Coronary artery (tissue), 2 donors: ENCODE measurements at places on chromosomes 3 and 15.

DNA sequence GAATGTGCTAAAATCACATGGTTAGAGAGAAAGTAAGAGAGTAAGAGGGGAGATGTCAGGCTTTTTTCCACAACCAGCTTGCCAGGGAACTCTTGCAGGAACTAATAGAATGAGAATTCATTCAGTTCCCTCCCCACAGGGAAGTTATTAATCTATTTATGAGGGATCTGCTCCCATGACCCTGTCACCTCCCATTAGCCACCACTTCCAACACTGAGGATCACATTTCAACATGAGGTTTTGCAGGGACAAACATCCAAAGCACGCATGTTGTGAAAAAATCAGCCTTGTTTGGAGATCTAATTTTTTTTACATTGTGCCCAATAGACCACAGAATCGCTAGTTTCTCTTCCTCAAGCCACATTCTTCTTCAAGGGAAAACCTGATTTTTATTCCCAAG, 904.0 kb downstream of the TBL1XR1 start:
- DNase-seq = no peak

- DNase-seq = no peak
Measured at GRCh38 chr15:24678485-24678884, 2.9 kb downstream of the NPAP1 start.

- DNase-seq = no peak
Measured at GRCh38 chr3:141578202-141578973, 91.6 kb downstream of the RASA2 start.

DNA sequence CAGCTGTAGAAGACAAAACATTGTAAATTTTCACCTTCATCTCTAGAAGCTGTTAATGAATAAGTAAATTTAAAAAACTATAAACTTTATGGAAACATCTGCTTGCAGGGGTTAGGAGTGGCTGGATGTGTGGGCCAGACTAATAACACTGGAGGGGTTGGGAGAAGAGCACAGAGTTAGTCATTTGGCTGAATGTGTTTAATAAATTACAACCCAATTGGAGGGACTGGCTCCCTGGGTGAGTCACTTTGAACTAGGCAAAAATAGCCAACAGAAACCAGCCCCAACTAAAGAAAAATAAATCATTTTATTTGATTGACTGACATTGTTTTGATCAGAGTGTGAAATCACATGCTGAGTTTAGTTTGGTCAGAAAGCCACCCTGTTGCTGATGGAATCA, 21.8 kb downstream of the DGKG start:
- no peak for DNase-seq

DNA sequence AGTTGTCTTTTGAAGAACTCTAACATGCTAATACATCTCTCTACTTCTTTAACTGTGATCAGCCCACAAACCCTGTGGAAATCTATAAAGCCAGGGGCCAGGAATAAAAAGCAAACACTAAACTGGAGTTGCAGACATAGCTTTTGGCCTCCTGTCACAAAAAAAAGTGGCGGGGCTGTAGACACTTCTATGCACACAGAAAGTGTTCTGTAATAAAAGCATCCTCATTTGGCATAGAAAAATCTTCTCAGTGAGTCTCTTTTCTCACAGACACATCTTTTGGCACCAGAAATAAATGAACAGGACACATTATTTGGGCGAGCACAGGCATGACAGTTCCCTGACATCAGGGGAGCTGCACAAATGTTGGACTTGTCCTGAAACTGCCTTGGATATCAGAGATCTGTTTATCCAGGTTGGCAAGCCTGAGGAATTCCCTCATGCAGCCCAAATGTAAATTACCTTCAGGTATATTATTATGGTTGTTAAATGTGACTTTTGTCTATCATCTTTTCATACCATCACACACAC, 355.4 kb downstream of the FGF12 start:
- no peak for DNase-seq

DNA sequence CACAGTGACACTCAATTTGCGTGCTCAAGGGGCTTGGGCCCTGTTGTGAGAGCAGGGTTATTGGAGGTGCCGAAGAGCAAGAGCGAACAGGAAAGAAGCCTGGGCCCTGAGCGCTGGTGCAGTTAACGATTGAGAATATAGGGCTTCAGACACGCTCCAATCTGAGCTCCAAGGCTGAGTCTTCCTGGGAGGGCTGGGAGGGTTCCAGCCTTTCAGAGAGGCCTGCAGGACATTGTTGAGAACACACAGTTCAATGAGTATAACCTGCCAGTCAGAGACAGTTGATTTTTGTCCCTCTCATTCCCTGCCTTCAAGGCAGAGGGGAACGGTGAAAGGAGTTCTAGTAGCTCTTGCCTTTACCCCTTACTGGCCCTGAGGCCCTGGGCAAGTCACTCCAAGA, 47.3 kb downstream of the GLDN start:
- DNase-seq = no peak

DNA sequence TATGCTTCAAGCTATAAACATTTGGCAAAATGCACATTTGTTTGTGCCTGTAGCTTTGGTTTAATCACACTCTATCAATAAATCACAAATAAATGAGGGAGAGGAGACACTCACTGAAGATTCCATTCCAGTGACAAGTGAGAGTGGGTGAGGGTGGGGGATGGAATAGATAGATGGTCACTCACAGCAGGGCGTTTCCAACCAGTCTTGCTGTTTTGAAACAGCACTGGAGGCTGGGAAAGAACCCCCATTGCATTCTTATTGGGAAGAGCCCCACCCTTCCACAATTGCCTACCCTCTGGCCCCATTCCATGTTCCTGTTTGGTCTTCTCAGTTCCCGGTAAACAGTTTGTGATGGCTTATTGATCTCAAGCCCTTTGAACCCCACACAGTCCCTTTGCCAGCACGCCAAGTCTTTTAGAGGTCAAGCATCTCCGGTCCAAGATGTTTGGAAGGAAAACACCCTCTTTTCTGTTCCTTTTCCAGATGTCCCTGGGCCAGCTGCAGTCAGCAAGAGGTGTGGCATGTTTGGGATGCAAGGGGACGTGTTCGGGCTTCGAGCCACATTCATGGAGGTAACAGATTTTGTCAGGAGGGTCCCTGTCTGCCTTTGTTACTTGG, 30.7 kb downstream of the LMCD1 start:
- no peak for DNase-seq

DNA sequence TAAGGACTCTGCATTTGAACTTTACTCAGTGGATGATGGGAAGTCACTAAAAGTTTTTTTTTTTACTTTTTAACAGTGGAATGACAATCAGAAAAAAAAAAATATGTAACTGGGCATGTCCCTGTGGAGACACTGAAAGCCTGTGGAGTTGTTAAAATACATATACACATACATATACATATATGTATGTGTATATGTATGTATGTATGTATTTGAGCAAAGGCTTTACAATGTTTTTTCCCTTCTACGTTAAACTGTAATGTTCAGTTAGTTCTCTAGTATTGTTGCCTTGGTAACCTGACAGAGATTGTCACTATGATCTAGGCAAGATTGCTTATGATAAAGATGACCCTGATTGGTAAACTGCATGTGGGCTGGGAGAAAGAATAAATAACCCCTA, 30.3 kb downstream of the NSUN3 start:
- DNase-seq = no peak

- no peak for DNase-seq
Measured at GRCh38 chr15:75123395-75123794, 78.3 kb upstream of the C15orf39 start.

DNA sequence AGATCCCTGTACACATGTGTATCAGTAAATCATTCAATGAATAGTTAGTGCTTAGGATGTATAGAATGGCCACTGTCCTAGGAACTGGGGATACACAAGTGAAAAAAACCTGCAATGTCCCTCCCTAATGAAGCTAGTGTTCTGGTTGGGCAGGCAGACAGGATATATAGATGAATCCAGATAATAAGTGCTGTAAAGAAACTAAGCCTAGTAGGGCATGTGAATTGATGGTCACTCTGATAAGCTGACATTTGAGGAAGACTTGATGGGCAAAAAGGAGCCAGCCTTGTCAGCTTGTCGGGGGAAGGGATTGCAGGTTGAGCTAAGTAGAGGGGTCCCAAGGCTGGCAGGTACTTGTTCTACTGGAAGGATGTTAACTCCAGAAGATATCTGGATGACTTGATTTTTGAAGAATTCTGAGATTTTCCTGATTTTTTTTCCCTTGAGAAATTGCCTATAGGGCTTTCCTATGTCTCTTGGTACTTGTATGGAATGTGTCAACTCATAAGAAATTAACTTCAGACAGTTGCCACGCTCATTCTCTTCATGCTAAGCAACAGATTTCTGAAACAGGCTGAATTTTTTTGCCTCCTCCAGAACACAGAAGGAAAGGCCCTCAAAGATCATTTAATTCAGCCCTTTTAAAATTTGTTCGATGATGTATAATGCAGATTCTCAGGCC, 6.3 kb upstream of the KIF23 start:
- no peak for DNase-seq

DNA sequence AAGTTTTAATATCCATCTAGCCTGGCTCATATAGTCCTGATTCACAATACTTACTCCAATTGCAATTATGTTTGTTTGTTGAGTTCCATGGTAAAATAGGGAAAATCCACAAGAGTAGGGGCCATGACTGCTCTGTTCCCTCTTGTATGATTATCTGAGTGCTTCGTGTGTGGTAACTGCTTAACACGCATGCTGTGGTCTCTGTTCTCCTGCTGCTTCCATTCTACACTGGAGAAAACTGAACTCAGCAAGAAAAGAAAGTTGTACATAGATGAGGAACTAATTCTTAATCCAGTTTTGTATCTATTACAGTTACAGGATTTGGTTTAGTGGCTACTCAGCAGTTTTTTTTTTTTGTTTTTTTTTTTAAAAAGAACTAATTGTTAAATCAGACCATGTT, 223.0 kb upstream of the SATB1 start:
- DNase-seq = no peak

DNA sequence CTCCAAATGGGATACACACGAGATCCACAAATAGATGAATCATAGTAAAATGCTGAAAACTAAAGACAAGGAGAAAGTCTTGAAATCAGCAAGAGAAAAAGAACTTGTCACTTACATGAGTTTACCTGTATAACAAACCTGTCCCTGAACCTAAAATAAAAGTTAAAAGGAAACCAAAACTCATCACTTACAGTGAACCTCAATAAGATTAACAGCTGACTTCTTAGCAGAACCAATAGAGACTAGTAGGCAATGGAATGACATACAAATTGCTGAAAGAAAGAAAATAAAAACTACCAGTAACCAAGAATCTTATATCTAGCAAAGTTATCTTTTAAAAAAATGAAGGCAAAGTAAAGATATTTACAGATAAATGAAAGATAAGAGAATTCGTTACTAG, 27.4 kb downstream of the SEC22A start:
- DNase-seq = no peak

DNA sequence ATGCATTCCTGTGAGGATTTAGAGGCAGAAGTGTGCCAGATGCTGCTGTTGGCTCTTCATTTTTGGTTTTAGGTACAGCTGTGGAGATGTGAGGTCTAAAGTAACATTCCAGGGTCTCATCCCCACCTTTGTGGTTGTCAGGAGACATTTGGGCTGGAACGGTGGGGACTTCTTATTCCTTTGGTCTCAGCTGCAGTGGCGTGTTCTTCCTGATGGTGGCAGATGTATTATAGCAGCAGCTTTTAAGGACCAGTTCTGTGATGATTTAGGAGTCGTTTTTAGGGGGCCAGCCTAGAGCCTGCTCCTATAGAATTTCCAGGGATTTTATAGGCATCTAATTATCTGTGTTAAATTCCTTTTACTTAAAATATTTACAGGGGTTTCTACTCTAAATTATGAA, 221.0 kb upstream of the EOMES start:
- DNase-seq = no peak

DNA sequence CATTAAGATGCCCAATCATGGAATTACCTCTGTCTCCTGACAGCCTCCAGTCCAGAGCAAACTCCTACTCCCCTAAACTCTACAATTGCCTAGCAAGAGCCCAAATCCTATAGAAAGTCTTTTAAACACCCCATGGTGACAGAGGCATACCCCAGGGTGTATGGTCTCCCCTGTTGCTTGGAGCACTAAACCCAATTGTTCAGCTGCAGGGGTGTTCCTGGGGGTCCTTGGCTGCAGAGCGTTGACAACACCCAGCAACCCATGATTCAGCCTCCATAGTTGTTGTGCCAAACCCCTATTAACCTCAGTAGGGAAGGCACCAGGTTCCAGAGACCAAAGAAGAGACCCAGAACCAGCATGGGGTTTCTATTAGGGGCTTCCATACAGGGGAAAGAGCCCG, 41.8 kb upstream of the NEDD4 start:
- no peak for DNase-seq

- DNase-seq = no peak
Measured at GRCh38 chr3:45104715-45105711, 41.2 kb downstream of the CDCP1 start.

- DNase-seq = no peak
Measured at GRCh38 chr3:111278959-111279358, 207.3 kb downstream of the NECTIN3 start.

- DNase-seq = no peak
Measured at GRCh38 chr15:23671481-23671880, 15.6 kb downstream of the NDN start.

GRCh38 chr3:189626286-189626685, 4.9 kb upstream of the TP63 start:
- no peak for DNase-seq

DNA sequence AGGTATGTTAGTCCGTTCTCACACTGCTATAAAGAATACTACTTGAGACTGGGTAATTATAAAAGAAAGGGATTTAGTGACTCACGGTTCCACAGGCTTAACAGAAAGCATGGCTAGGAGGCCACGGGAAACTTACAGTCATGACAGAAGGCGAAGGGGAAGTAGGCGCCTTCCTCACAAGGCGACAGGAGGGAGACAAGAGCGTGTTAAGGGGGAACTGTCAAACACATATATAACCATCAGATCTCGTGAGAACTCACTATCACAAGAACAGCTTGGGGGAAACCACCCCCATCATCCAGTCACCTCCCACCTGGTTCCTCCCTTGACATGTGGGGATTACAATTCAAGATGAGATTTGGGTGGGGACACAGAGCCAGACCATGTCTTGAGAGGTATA, 30.4 kb downstream of the SPRED1 start:
- no peak for DNase-seq

- DNase-seq = no peak
Measured at GRCh38 chr3:45608885-45609284, 14.3 kb downstream of the LIMD1 start.

- no peak for DNase-seq
Measured at GRCh38 chr15:37057831-37058230, 42.5 kb downstream of the MEIS2 start.

DNA sequence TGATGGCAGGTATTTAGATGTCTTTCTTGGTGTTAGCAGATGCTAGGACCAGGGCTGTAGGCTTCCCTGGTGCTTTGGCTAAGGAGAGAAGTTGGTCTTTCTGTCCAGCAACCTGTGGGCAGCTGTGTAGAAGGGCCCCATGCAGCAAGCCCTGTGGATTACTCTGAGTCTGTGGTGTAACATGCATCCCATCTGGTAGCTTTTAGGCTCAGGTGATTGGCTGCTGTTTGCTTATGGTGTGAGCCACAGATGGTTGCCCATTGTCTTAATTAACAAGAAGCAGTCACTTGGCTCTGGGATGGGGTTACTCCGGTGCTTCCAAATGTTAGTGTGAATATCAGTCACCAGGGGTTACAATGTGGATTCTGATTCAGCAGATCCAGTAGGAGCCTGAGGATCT, 368.6 kb upstream of the C2CD4B start:
- DNase-seq = no peak

- DNase-seq = no peak
Measured at GRCh38 chr3:173789530-173790162, 392.1 kb downstream of the NLGN1 start.

- no peak for DNase-seq
Measured at GRCh38 chr3:189710620-189711402, 79.6 kb downstream of the TP63 start.

- DNase-seq = no peak
Measured at GRCh38 chr3:188583341-188584161, 429.6 kb downstream of the LPP start.
